ENCODE measurements at places on chromosomes 1 and 21.

GRCh38 chr1:239170828-239171227, 215.5 kb upstream of the CHRM3 start:
- DNase-seq: no peak

- DNase-seq: no peak
These were observed 107.0 kb downstream of the TGFBR3 start for GRCh38 chr1:91778964-91779363.

DNA sequence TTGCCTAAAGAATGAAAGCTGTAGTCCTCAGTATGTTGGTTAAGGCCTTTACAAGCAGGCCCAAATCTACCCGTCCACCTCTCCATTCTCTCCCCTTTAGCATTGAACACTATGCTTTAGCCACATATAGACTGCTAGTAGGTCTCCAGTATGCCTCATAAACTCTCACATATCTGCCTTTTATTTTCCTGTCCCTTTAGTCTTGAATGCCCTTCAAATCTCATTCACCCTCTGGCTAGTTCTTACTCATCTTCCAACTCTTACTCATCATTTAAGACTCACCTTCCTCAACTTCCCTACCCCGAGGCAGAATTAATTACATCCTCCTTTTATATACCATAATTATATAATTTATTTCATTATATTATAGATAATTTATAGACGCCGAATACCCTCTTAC, 78.7 kb upstream of the TSPAN2 start:
- no peak for DNase-seq

DNA sequence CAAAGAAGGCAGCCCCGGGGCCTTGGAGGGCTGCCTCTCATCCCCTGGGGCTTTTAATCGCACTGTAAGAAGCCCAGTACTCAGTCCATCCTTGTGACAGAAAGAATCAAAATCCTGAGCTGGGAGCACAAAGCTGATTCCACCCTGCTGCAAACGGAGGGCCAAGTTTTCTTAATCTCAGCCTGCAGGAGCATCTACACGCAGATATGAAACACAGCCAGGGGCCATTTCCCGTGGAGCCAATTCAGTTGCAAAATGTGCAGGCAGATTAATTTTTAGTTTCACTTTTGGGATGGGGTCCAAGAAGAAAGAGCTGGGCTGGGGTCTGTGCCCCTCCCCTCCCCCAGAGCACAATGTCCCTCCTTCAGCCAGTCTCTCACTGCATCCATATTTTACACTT, 4.4 kb downstream of the LYPD8 start:
- no peak for DNase-seq

- no peak for DNase-seq
These were observed 32.4 kb downstream of the ZBTB17 start for GRCh38 chr1:15943328-15943991.

- no peak for DNase-seq
These were observed 167.4 kb downstream of the HHAT start for GRCh38 chr1:210496063-210496462.

- DNase-seq: no peak
These were observed 116.8 kb upstream of the WNT4 start for GRCh38 chr1:22259551-22260282.

DNA sequence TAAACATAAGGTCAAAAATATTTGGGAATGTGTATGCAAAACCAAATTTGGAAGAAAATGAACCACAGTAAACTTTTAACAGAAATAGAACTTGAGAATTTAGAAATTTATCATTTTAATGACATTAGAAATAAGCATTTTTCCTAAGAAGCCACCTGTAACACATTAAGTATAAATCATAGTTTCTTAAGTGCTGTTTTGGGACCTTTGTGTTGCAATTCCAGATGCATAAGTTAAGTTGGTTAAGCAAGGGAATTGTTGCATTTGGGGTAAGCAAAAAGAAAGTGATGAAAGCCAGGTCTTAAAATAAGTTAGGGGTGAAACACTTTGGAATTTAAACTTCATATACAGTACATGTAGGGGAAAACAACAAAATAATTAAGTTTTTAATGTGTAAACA, 49.8 kb downstream of the CDKN2C start:
- DNase-seq: no peak

GRCh38 chr21:42349420-42350317, 1.1 kb downstream of the TFF2 start:
- no peak for DNase-seq

GRCh38 chr1:99439433-99440075, 175.3 kb downstream of the PLPPR4 start:
- DNase-seq: no peak

Data from activated T-helper 1 cell treated with anti-CD3 and anti-CD28 coated beads, Interleukin-2, amount 50 U/mL, for 16 hours (primary cell).